ENCODE measurements at places on chromosomes 11 and 22. TPM values are rescaled to one million over a fixed set of nuclear protein-coding genes. Genes with fewer than 3 reads are reported as not detected.

- DNase-seq, result no peak
Measured at GRCh38 chr11:104338186-104338585, 174.2 kb upstream of the PDGFD start.

GRCh38 chr11:26704249-26704648, 17.6 kb downstream of the SLC5A12 start:
- no peak for DNase-seq

DNA sequence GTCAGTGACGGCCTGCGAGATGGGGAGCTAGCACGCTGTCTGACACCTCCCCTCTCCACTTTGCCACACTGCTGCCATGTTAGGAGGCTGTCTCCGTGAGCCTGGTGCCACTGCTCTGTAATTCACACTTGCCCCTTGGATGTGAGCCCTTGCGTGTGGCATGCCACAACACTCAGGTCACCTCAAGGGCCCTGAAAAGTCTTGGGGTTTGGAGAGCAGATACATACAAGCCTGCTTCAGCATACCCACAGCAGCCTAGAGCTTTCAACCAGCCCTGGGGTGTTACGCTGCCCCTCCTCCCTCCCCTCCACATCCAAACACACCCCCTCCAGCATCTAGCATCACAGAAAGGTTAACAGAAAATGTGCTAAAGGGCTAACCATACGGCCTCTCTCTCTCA, 69.5 kb upstream of the TBCEL start:
- no peak for DNase-seq

GRCh38 chr11:79708319-79708932, 267.6 kb upstream of the TENM4 start:
- peak; percentile 44 for DNase-seq

DNA sequence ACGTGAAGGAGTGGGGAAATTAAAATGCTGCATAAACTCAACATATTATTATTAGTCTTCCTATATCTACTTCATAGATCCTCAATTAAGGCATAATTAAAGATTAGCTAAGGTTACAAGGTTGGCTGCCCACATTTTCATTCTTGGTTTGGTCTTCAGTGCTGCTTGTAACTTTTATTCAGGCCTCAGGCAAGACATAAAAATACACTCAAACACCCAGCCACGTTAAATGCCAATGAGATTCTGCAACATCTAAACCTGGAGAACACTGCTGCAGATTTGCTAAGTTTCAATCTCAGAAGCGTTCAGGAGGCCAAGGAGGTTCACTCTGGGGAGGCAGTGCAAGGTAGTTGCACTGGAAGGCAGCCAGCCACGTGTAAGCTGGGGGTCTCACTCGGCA, 358.7 kb upstream of the NARS2 start:
- no peak for DNase-seq

- DNase-seq, result no peak
Measured at GRCh38 chr11:35146074-35146521, 7.1 kb downstream of the CD44 start.

DNA sequence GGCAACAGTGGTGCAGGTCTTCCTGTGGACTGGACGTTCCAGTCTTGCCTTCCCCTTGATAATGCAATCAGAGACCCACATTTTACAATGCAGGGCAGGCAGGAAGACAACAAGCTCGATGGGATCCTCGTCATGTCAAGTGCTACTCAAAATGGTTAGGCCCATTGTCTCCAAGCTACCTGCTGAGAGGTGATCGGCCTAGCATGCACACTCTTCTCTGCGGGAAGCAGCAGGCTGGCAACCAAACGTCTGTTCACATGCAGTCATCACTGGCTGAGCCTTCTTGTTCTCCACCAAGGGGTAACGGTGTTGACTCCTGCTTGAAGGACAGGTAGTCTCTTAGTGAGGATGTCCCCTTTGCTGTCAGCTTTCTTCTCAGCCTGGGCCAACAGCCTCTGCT, 25.5 kb upstream of the CD82 start:
- DNase-seq, result no peak

GRCh38 chr11:114192841-114193389, 103.3 kb upstream of the NNMT start:
- no peak for DNase-seq

- DNase-seq, result no peak
Measured at GRCh38 chr11:106161775-106162634, 84.5 kb downstream of the AASDHPPT start.

DNA sequence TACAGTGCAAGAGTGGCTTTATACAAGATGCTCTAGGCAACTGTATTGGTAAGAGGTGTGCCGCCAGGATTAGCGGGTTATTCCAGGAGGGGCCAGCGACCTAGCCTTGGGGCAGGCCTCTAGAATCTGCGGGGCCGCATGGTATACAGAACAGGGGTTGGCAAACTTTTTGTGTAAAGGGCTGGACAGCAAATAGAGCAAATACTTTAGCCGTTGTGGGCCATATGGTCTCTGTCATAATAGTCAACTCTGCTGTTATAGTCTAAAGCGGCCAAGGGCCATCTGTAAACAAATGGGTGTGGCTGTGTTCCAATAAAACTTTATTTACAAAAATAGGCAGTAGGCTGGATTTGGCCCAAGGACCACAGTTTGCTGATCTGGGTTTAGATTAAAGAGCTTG, 32.6 kb downstream of the FBLN1 start:
- no peak for DNase-seq

The ATG2A gene
- total RNA-seq, result 56.1 TPM

The MIOX gene
- 0.25 TPM for total RNA-seq

The IFITM10 gene
- total RNA-seq, result 9.6 TPM
